ENCODE measurements at places on chromosomes 5 and 9.
A peak's percentile ranks its signal among the peaks of the same experiment; 100 is the strongest.

GRCh38 chr5:169544264-169544950 lies 39.2 kb upstream of the SPDL1 start:
- H3K27me3 ChIP-seq = no peaks in the 10 kb centered on the region
- no peak for DNase-seq
- no peaks in the 10 kb centered on the region for H3K4me1 ChIP-seq
- no peaks in the 10 kb centered on the region for H3K36me3 ChIP-seq
- no peak overlapping the region for H3K4me3 ChIP-seq

- no peak overlapping the region for H3K27ac ChIP-seq
- no peak overlapping the region for H3K4me3 ChIP-seq
- peaks cover 26% of the 10 kb centered on the region for H3K27me3 ChIP-seq
- peaks cover 57% of the 10 kb centered on the region for H3K4me1 ChIP-seq
- no peaks in the 10 kb centered on the region for H3K36me3 ChIP-seq
- peak; percentile 65 for DNase-seq
Observed at GRCh38 chr9:136629879-136630661, 32.6 kb upstream of the EGFL7 start.

DNA sequence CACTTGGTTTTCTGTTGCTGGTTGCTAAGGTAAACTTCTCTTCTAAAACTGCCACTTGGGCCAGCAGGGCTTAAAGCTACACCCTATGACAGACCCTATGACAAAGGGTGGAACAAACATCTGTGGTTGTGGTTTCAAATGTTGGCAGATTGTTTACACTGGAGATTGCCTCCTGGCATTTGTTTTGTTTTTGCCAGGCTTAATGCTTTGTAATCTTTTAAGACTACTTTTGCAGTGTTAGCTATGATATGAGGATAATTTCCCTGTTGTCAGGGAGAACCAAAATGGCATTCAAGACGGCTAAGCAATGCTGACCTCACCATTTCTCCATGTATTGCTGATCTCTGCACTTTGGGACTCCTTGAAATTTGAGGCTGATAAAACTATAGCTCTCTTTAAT lies 50.3 kb downstream of the MAMDC2 start:
- DNase-seq = no peak
- H3K27ac ChIP-seq = no peak overlapping the region
- H3K4me1 ChIP-seq = no peaks in the 10 kb centered on the region
- H3K27me3 ChIP-seq = no peaks in the 10 kb centered on the region
- H3K36me3 ChIP-seq = no peaks in the 10 kb centered on the region

DNA sequence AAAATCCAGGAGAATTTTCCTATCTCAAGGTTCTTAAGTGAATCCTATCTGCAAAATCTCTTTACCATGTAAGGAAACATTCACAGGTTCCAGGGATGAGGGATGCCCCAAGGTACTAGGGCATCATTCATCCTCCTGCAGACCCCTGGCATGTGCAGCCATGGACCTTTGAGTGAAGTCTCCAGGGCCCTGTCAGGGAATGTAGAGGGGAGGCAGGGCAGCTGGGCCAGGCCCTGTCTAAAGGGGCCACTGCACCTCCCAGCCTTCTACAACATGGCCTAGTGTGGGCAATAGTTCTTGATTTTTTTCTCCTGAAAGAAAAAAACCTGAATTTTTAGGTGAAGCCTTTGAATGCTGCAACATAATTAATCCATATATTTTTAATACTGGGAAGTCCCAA lies 63.3 kb downstream of the SEMA4D start:
- H3K27ac ChIP-seq = no peak overlapping the region
- H3K36me3 ChIP-seq = peaks cover 8% of the 10 kb centered on the region
- no peak overlapping the region for H3K4me3 ChIP-seq
- no peaks in the 10 kb centered on the region for H3K27me3 ChIP-seq
- peaks cover 27% of the 10 kb centered on the region for H3K4me1 ChIP-seq

DNA sequence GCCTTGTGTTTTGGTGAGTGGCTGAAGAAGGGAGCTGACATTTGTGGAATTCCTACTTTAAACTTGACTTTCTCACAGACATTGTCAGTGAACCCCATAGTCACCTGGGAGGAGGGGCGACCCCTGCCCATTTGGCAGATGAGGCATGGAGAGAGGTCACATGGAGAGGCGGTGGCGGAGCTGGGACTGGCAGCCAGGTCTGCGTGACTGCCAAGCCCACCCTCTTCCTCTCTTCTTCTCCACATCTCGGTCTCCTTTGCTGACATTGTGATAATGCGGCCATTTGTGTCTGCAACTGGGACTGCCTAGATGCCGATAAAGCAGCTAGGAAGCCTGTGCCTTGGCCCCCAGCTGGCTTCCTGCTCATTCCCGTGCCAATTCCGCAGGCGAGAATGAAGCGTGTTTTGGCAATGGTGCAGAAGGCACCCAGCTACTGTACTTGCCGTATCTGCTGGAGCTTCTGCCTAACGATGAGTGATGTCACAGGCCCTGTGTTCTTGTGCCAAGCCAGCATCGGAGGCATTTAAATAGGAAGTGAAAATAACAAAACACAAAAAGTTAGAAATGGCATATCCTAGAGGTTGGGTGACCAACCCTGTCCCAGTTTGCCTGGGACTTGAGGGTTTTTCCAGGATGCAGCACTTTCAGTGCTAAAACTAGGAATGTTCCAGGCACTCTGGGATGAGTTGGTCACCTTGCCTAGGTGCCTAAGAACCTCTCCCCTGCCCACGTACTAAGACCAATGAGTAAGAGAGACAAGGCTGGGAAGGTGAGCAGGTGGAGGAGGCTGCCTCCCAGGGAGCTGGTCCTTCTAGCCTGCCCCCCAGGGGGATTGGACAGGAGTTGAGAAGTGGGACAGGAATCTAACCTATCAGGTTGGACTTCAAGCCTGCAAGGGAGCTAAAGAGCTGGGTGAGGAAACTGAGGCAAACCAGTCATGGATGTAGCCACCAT lies 23.6 kb downstream of the OLFML2A start:
- H3K36me3 ChIP-seq = no peaks in the 10 kb centered on the region
- H3K27me3 ChIP-seq = no peaks in the 10 kb centered on the region
- no peak for DNase-seq
- no peaks in the 10 kb centered on the region for H3K4me1 ChIP-seq
- no peak overlapping the region for H3K4me3 ChIP-seq

- H3K4me3 ChIP-seq = no peak overlapping the region
- no peak for DNase-seq
- no peak overlapping the region for H3K27ac ChIP-seq
- H3K27me3 ChIP-seq = no peaks in the 10 kb centered on the region
- H3K36me3 ChIP-seq = no peaks in the 10 kb centered on the region
Observed at GRCh38 chr9:13127131-13127530, 152.4 kb downstream of the MPDZ start.

DNA sequence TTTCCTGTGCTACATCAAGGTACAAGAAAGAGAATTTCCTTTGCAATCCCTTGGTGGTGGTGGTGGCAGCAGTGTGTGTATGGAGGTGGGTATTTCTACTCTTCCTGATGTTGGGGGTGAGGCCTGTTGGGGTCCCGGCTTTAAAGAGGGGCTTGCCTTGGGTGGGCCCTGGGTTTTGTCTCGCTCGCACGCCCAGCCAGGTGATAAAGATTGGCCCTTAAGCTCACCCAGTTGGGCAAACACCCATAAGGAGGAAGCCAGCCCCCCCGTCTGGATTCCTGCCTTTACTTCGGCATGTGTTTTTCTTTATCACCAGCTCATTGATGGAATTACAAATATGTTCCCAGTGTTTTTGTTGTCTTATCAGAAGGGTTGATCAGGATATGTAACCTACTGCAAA lies 16.0 kb upstream of the SARDH start:
- H3K4me3 ChIP-seq = no peak overlapping the region
- no peak overlapping the region for H3K27ac ChIP-seq
- no peaks in the 10 kb centered on the region for H3K4me1 ChIP-seq
- DNase-seq = no peak
- no peaks in the 10 kb centered on the region for H3K36me3 ChIP-seq
- H3K27me3 ChIP-seq = no peaks in the 10 kb centered on the region

DNA sequence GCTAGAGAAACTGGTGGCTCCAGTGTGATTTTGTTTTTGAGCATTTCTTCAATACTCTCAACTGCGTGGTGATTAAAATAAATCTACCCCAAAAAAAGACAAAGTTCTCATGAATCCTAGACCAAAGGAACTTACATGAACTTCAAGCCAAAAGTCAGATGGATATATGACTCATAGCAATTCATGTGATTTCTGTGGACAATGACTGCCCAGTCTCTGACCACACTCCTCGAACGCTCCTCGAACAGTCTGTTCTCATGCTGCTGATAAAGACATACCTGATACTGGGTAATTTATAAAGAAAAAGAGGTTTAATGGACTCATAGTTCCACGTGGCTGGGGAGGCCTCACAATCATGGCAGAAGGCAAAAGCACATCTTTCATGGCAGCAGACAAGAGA lies 46.4 kb upstream of the CEP78 start:
- no peaks in the 10 kb centered on the region for H3K4me1 ChIP-seq
- no peak overlapping the region for H3K4me3 ChIP-seq
- no peak for DNase-seq
- no peak overlapping the region for H3K27ac ChIP-seq

All from thymus (tissue), 14 donors.